Fibroblast of mammary gland (primary cell): ENCODE measurements at places on chromosomes 6 and 20.

GRCh38 chr6:148780918-148781436 lies 34.1 kb downstream of the UST start:
- DNase-seq: no peak

- no peak for DNase-seq
Measured at GRCh38 chr6:5506149-5506548, 244.8 kb downstream of the FARS2 start.

DNA sequence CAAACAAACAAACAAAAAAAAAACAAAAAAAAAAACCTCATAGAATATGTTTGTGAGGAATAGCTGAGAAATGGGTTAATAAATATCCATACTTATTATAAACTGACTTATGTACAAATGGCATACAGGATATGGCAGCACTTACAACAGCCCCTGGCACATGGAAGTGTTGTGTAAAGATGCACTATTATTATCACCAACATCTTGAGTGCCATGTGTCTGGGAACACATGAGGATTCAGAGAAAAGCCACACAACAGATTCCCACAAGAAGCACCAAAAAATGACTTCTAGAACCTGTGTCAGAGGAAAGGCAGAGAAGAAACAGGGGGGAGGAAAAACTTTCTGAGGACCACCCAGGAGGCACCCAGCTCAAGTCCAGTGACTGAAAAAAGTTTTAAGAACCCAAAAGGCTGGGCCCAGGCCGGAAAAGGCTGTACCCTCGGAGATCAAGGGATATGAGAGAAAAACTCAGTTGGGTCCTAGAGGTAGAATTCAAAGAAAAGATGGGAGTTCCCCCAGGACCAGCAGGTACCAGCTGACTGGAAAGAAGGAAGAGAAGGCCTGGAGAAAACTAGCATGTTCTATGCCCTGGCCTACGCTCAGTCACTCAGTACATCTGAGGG lies 9.4 kb upstream of the TAF8 start:
- DNase-seq: no peak

- no peak for DNase-seq
Measured at GRCh38 chr6:36226438-36227047, 30.0 kb downstream of the BRPF3 start.

GRCh38 chr6:83872386-83873118 lies 13.1 kb downstream of the CYB5R4 start:
- no peak for DNase-seq

DNA sequence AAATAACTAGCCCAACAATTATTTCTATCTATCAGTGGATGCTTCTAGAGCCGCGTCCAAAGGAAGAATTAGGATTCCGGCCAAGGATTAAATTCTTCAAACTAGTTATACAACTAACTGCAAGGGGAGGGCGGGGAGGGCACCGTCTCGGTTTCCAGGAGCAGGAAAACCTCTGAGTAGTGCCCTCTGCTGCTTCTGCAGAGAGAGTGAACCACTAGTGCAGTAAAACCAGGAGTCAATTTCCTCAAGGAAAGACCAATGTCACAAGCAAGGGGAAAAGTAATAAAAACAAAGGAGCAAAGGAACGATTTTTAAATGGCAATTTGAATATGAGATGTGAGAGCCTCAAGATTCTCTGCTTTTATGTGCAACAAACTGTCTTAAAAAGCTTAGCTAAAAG lies 16.5 kb upstream of the UBE2J1 start:
- DNase-seq: peak; percentile 60

DNA sequence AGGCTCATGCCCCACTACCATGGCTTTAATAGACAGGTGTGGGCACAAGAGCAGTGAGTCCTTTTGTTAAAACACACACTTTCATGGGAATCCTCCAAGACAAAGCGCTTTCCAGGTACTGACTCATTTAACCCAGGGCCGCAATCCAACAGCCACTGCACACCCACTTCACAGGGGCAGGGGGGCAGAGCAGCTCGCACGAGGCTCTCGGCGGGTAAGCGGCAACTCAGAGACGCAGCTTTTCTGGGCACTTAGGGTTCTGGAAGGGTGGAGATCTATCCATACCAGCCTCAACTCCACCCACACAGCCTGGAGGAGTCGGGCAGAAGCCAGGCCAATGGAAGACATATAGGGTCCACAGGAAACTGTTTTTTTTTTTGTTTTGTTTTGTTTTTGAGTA lies 28.6 kb downstream of the PSMG4 start:
- peak; percentile 38 for DNase-seq

- no peak for DNase-seq
Measured at GRCh38 chr6:167122041-167122826, 662 bp upstream of the CCR6 start.

DNA sequence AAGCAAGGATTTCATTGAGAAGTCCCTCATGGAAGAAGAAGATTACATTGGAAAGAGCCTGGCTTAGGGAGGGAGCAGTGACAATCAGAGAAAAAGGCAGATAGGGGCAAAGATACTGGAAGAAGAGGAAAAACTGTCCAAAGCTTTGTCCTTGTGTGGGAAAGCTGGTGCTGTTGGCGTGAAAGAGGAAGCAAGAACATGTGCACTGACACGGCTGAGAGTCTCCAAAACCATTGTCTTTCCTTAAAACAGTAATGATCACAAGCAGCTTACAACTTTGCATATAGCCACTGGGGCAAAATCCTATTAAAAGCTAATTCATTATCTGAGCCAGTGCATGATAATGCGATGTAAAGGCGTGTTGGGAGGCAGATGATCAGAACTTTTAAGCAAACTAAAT lies 85.1 kb upstream of the ESR1 start:
- no peak for DNase-seq

DNA sequence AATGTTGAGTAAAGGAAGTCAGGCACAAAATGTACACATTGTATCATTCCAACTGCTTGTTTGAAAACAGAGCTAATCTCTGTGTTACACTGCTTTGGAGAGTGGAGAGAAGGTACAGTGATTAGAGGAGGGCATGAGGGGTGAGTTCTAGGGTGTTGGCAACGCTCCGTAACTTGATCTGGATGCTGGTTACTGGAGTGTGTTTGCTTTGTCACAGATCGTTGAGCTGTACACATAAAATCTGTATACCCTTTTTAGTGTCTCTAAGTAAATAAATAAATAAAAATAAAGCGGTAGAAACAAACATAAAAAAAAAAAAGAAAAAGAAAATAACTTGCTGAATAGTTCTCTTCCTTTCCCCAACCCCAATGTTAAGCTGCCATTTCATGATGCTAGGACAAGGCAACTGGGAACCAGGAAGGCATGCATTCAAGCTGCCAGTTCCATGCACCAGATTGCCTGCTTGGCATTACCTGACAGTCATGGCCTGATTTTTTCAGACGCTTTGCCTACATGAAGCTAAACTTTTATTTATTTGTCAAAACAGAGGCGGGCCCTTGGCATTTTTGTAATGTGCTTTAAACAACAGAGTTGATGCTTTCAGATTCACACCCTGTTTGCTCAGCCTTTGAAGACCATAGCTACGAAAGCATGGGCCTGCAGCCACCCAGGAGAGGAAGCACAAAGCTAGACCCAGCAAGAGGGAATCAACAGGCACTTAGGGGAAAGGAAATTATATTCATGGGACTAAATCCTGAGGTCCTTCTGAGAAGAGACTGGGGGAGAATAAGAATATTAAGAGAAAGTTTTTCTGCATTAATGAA lies 21.2 kb downstream of the TNFRSF21 start:
- no peak for DNase-seq
